Dermis lymphatic vessel endothelial cell (primary cell): ENCODE measurements at places on chromosomes 2 and 18. TPM values are rescaled to one million over a fixed set of nuclear protein-coding genes. Genes with fewer than 3 reads are reported as not detected.

LAMA1 gene
- 0.09 and 0.22 TPM in 2 replicates for total RNA-seq

DNAH7 gene
- total RNA-seq: under 0.01 TPM in 2 replicates

SAG gene
- not detected in 2 replicates for total RNA-seq

SCLY gene
- 7.6 and 11.2 TPM in 2 replicates for total RNA-seq

SERPINB11 gene
- not detected in 2 replicates for total RNA-seq

PRSS56 gene
- total RNA-seq: not detected in 2 replicates

OTOS gene
- not detected in 2 replicates for total RNA-seq

ZNF396 gene
- total RNA-seq: 0.95 and 0.98 TPM in 2 replicates

SCN9A gene
- total RNA-seq: 0.54 and 0.86 TPM in 2 replicates

ELOA2 gene
- total RNA-seq: not detected in 2 replicates

SGPP2 gene
- not detected in 2 replicates for total RNA-seq

NTSR2 gene
- total RNA-seq: not detected in 2 replicates

SCG2 gene
- under 0.01 TPM in 1 of 2 replicates, not detected in the other for total RNA-seq

OSBPL6 gene
- 1.1 and 4.1 TPM in 2 replicates for total RNA-seq

ATG16L1 gene
- 28.0 and 33.3 TPM in 2 replicates for total RNA-seq

AUP1 gene
- 91.4 and 109 TPM in 2 replicates for total RNA-seq

RBMS1 gene
- total RNA-seq: 77.9 and 80.8 TPM in 2 replicates

CDKL4 gene
- 0.43 and 1.5 TPM in 2 replicates for total RNA-seq

ADD2 gene
- total RNA-seq: 2.1 and 23.2 TPM in 2 replicates

CAB39 gene
- total RNA-seq: 55.6 and 72.2 TPM in 2 replicates

WNT6 gene
- not detected in 2 replicates for total RNA-seq

SCYGR4 gene
- not detected in 2 replicates for total RNA-seq

MTIF2 gene
- total RNA-seq: 23.3 and 35.2 TPM in 2 replicates

GAREM1 gene
- total RNA-seq: under 0.01 and 0.17 TPM in 2 replicates

HOXD4 gene
- total RNA-seq: 3.5 and 6.3 TPM in 2 replicates

EPB41L3 gene
- total RNA-seq: 0.69 and 49.1 TPM in 2 replicates

CHRNG gene
- total RNA-seq: not detected in 2 replicates

FBXO48 gene
- total RNA-seq: 0.33 and 0.34 TPM in 2 replicates

PKDCC gene
- total RNA-seq: 4.4 and 6.3 TPM in 2 replicates

IL18RAP gene
- not detected in 2 replicates for total RNA-seq

SEPTIN10 gene
- total RNA-seq: 122 and 146 TPM in 2 replicates

CFAP221 gene
- under 0.01 TPM in 1 of 2 replicates, not detected in the other for total RNA-seq

ANKRD29 gene
- total RNA-seq: 2.5 and 6.2 TPM in 2 replicates

KCMF1 gene
- 63.8 and 68.2 TPM in 2 replicates for total RNA-seq

AQP12B gene
- total RNA-seq: not detected in 2 replicates

CHRNA1 gene
- 0.76 TPM in 1 of 2 replicates, not detected in the other for total RNA-seq

IL1F10 gene
- total RNA-seq: not detected in 2 replicates

DGUOK gene
- 41.2 and 45.0 TPM in 2 replicates for total RNA-seq

KLHL41 gene
- total RNA-seq: under 0.01 and 0.17 TPM in 2 replicates

ATP6V1B1 gene
- not detected in 2 replicates for total RNA-seq

LAMA3 gene
- total RNA-seq: 4.8 and 13.4 TPM in 2 replicates

RFTN2 gene
- total RNA-seq: 7.3 and 14.0 TPM in 2 replicates

SNX17 gene
- total RNA-seq: 130 and 131 TPM in 2 replicates

CMPK2 gene
- total RNA-seq: 0.26 and 0.33 TPM in 2 replicates

GPR45 gene
- total RNA-seq: not detected in 2 replicates

SPATA3 gene
- total RNA-seq: not detected in 2 replicates

IL1R2 gene
- 0.26 and 0.33 TPM in 2 replicates for total RNA-seq

TEKT4 gene
- total RNA-seq: not detected in 2 replicates

MIB1 gene
- 38.9 and 53.5 TPM in 2 replicates for total RNA-seq

LYG2 gene
- total RNA-seq: not detected in 2 replicates

DSEL gene
- total RNA-seq: 12.2 and 14.8 TPM in 2 replicates

RESP18 gene
- total RNA-seq: not detected in 2 replicates

GAD1 gene
- 0.52 and 0.76 TPM in 2 replicates for total RNA-seq

FTCDNL1 gene
- 0.11 and 0.26 TPM in 2 replicates for total RNA-seq

ZNF142 gene
- total RNA-seq: 4.9 and 6.0 TPM in 2 replicates

UGT1A3 gene
- total RNA-seq: not detected in 2 replicates
